ENCODE measurements at places on chromosomes 6 and 20.
A peak's percentile ranks its signal among the peaks of the same experiment; 100 is the strongest.

- no peak for DNase-seq
Observed at GRCh38 chr6:150925590-150925928, 60.1 kb downstream of the MTHFD1L start.

GRCh38 chr6:163645560-163645959 is 231.0 kb downstream of the QKI start:
- no peak for DNase-seq

DNA sequence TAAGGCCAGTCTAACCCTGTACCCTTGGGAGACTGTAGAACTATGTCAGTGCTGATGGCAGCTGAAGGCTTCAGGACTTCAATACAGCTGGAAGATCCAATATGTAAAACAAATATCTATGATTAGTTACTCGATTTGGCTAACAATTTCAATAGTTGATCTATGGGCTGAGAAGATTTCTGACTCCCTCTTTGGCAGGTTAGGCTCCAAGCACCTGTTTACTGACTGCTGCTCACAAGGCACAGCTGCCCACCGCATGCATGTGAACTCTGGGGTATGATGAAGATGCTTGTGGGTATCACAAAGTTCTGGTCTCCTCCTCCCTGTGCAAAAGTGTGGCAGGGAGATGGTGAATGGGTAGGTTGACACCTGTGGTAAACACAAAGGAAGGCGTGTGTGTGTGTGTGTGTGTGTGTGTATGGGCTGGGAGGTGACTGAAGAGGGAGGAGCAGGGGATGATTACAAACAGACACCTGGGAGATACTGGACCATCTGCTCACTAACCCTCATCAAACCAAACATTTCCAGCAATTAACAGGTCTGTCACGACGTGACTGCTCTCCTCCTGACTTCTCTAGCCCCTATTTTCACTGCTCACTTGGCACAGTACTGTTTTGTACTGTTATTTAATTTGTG is 18.1 kb downstream of the ELMO2 start:
- no peak for DNase-seq

DNA sequence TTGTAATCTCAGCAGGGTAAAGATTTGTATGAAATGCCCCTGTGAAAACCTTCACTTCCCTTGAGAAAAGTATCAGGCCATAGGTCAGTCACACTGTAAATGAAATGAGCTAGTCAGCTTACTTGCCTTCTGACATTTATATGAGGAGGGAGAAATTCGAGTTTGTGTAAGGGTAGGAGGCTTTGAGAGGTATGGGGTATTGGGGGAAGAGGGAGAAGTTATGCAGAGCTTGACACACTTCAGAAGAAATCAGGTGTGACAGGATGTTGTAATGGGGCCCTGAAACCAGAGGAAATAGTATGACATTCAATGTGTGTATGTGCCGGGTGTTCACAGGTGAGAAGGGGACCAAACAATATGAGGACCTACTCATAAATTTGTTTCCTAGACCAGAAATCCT is 64.2 kb upstream of the CCN6 start:
- no peak for DNase-seq

GRCh38 chr6:107345393-107345792 is 114.0 kb downstream of the PDSS2 start:
- DNase-seq = no peak

GRCh38 chr20:1467082-1467354 is 369 bp upstream of the NSFL1C start:
- DNase-seq = no peak

- no peak for DNase-seq
Observed at GRCh38 chr20:34155836-34156235, 43.8 kb upstream of the EIF2S2 start.

- no peak for DNase-seq
Observed at GRCh38 chr6:158648682-158649131, 1.1 kb upstream of the SYTL3 start.

DNA sequence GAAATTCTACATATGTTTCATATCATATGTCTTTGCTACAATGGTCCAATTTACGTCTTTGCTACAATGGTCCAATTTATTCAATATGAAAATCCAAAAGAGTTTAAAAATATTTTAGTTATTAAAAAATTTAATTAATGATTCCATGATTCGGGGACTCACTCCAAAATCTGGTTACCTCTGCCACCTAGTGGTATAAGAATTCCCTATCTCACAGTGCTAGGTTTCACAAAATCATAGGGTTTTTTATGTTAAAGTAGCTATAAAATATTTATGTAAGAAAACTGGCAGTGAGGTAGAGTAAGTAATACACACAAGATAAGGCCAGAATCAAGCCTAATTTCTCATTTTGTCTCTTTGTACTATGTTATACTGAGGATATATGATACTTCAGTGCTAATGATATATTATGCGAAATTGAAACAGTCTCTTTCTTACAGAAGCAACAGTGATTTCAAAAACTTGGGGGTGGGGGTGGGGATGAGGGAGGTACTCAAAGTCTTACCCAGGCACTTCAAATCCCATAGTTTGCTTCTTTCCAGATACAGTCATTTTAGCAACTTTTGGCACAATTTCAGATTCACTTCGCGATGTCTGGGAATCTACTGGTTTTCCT is 52.3 kb downstream of the HBS1L start:
- DNase-seq = peak; percentile 0

DNA sequence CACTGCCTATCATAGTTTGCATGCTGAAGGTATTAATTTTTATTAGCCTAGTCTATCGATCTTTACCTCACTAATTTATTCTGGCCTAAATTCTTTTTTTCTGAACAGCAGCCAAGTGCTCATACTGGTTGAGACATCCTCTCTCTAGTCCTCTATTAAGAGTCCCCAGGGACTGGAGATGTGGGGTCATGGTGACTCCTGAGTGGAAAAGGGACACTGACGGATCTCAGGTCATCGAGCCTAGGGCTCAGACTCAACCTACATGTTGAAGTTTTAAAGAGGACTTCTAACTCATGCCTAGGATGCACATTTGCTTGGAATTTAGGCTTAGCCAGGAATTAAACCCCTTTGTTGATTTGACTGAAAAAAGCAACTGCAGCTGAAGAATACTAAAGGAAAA is 378.1 kb downstream of the BTBD9 start:
- DNase-seq = no peak
